ENCODE measurements at places on chromosomes 4 and X.

DNA sequence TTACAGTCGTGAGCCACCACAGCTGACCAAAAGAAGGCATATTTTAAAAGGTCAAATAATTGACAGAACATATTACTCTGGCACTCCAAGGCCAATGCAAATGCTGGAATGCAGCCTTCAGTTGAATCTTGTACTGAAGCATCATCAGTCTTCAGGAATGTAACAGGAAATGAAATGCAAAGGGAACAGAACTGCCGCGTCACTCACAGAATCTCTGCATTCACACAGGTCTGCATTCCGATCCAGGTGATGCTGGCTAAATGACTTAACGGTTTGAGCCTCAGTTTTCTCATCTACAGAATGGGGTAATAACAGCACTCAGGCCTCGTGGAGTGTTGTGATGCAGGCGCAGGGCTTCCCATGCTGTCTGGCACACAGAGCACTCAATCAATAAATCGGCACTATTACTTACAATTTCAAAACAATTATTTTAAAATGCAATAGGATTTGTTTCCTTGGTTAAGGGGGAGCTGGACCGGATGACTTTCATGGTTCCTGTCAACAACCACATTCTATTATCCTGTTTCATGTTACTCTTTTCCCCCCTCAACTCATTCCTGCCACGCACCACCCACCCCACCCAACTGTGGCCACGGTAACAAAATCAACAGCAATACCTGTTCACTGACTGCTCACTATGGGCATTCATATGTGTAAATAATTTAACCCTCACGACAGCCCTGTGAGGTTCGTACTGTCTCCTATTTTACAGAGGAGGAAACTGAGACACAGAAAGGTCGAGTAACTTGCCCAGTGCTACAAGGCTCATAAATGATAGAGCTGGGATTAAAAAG lies 32.4 kb downstream of the IGFBP7 start:
- DNase-seq, result no peak

GRCh38 chr4:95360906-95361695 lies 187.7 kb downstream of the UNC5C start:
- no peak for DNase-seq

DNA sequence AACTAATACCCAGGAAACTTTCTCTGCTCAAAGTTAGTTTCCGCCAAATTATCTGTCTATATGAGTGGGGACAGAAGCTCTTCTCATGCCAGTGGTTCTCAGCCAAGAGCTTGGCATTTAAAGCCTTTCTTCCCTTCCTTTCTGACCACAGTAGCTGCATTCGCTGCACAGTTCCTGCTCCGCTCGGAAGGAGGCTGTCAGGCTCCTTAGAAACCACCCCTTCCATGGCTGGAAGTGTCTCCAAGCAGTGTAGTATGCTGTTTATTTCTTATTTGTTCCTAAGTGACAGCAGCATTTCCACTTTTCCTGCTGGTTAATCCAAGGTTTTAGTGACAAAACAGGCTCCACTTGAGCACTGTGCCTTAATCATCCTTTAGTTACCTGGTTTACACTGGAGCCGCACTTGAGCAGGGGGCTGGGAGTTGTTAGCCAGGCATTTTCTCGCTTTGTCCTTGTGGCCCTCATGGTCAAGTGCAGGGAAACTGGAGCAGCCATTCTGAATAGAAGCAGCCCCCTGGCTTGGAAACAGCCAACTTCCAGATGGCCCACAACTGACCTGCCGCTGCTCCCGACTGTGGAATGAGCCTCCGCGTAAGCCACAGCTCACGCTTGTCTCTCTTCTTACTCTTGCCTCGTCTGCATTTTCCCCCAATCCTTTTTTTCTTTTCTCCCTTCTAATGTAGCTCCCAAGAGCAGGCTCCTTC lies 739.4 kb upstream of the TENM3 start:
- DNase-seq, result no peak

- no peak for DNase-seq
Measured at GRCh38 chr4:67632492-67632891, 68.5 kb downstream of the UBA6 start.

DNA sequence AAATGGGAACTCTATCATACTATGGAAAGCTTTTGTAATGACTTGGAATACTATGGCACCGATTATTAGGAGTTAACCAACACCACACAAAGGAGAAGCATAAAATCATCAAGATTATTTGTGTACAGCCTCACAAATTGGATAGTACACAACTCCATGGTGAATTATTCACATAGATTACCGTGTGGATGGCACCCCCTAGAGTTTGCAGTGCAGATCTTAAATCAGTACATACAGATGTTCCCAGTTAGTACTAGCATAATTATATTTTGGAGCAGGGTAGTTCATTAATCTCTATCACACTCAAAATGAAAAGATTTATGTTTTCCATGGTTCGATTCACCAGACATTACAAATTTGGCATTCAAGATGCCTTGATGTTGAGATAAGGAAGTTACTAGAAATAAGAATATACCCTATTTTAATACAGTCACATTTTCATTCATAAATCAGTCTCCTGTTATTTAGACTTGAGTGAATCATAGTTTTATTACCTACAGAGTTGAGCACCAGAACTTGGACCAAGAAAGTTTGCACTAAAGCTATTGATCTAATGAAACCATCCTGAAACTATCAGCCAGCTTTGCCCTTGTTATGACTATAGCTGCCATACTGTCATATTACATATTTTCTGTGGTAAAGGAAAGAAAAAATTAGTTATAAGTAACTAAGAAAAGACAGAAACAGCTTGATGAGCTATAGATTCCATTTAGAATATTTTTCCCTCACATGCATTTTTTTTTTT lies 531.8 kb downstream of the GLUD2 start:
- no peak for DNase-seq

DNA sequence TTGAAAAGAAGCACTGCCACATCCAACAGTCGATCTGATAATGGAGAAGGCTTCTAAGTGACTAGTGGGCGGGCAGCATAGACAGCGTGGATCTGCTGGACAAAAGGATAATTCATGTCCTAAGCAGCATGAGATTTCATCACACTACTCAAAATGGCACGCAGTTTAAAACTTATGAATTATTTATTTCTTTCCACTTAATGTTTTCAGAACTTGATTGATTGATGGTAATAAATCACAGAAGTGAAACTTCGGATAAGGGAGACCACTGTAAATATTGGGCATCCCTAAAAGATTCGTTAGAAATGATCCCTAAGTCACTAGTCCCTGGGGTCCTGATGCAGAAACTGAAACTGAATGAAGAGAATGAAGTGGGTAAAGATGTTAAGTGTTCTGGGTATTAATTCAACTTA lies 93.0 kb upstream of the ANK2 start:
- DNase-seq, result no peak

- DNase-seq, result no peak
Measured at GRCh38 chr4:121717680-121718237, 21.0 kb upstream of the ANXA5 start.

- DNase-seq, result no peak
Measured at GRCh38 chr4:185721190-185722028, 90.6 kb downstream of the SORBS2 start.

DNA sequence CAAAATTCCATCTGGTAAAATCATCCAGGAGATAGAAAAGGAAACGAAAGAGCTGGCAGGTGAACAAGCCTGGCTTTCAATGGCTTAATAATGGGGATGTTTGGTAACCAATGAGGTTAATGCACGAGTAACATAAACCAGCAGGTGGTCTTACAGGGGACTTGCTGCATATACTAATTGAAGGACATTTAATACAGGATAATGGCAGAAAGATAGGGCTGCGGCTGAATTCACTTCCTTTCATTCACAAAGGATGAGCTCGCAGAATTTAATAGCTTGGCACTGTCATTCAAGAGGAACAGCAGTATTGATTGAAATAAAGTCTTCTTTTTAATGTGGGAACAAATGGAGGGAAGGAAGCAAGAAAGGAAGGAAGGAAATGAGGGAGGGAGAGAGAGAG lies 156.3 kb upstream of the RAI2 start:
- DNase-seq, result no peak

GRCh38 chr4:9703391-9703790 lies 78.0 kb upstream of the DRD5 start:
- no peak for DNase-seq

- no peak for DNase-seq
Measured at GRCh38 chr4:79078339-79078738, 139.1 kb upstream of the PAQR3 start.

GRCh38 chrX:40877887-40878286 lies 142.5 kb upstream of the MED14 start:
- DNase-seq, result no peak

DNA sequence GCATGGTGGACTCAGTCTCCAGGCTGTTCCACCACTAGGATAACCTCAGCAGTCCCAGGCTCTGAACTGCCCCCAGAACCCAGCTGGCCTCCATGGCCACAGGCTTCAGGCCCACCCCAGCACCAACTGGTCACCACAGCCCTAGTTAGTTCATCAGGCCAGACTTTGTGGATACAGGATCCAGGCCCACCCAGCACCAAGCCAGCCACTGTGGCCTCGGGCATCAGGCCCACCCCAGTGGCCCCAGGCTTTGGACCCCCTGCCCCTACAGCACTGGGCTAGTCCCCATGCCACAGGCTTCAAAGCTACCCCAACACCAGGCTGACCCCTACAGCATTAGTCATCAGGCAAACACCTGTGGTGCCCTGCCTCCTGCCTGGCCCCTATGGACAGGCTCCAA lies 50.0 kb downstream of the ZCCHC13 start:
- DNase-seq, result no peak

GRCh38 chrX:9604111-9604907 lies 139.5 kb downstream of the TBL1X start:
- DNase-seq, result peak; percentile 30

DNA sequence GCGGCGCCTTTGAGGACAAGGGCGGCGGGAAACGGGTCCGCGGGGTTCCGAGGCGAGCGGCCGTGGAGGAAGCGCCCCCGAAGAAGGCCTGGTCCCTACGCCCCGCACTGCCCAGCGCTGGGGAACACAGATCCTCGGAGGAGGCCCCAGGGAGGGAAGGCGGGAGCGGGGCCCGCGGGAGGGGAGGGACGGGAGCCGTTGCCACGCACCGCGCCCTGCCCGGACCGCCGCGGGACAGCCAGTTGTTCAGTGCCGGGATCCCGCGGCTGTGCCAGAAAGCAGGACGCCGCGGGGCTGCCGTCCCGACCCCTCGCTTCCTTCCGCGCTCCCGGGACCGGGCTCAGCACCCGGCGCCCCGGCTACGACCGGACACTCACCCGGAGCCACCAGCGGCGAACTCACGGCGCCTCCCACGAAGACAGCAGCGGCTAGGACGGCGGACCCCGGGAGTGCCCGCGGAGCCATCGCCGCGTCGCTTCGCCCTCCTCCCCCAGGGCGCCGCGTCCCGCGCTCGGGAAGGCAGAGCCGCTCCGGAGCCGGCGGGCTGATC lies 278 bp downstream of the RELL1 start:
- DNase-seq, result no peak

DNA sequence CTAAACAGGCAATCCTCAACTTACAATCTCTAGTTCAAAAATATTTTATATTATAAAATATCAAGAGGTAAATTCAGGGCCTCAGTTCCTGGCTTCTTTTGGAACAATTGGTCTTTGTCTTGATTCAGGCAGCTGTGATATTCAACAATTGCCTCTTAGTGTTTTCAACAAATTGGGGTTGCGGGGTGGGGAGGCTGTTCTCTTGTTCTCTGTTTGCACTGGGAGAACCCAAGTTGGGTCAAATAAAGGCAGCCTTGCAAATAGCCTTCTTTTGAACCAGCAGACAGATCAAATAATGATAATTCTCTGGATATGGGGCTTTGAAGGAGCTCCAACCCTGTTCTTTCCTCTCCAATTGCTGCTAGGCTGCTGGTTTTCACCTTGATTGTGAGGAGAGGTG lies 142.5 kb downstream of the COL4A5 start:
- no peak for DNase-seq

GRCh38 chr4:63226229-63226628 lies 1183.0 kb downstream of the TECRL start:
- no peak for DNase-seq

DNA sequence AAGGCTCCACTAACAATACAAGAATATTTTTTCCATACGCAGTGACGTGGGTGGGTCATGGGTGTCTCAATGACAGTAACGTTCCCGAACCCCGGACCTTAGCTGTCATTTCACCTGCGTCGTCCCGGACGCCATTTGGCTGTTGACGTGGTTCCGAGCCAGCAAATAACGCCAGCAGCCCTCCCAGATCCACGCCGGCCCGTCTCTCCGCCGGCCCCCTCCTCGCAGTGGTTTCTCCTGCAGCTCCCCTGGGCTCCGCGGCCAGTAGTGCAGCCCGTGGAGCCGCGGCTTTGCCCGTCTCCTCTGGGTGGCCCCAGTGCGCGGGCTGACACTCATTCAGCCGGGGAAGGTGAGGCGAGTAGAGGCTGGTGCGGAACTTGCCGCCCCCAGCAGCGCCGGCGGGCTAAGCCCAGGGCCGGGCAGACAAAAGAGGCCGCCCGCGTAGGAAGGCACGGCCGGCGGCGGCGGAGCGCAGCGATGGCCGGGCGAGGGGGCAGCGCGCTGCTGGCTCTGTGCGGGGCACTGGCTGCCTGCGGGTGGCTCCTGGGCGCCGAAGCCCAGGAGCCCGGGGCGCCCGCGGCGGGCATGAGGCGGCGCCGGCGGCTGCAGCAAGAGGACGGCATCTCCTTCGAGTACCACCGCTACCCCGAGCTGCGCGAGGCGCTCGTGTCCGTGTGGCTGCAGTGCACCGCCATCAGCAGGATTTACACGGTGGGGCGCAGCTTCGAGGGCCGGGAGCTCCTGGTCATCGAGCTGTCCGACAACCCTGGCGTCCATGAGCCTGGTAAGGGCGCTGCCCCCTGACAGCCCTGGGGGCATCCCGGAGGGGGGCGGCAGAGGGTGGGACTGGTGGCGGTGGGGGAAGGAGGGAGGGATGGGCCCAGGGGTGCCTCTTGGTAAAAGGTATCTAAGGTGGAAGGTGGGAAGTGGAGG lies at the start of gene CPE:
TSS of gene CPE (plus strand) at position 264 of the 933 bp plus-strand sequence. CDS start at position 478, 214 bp downstream.
- DNase-seq, result peak; percentile 63

DNA sequence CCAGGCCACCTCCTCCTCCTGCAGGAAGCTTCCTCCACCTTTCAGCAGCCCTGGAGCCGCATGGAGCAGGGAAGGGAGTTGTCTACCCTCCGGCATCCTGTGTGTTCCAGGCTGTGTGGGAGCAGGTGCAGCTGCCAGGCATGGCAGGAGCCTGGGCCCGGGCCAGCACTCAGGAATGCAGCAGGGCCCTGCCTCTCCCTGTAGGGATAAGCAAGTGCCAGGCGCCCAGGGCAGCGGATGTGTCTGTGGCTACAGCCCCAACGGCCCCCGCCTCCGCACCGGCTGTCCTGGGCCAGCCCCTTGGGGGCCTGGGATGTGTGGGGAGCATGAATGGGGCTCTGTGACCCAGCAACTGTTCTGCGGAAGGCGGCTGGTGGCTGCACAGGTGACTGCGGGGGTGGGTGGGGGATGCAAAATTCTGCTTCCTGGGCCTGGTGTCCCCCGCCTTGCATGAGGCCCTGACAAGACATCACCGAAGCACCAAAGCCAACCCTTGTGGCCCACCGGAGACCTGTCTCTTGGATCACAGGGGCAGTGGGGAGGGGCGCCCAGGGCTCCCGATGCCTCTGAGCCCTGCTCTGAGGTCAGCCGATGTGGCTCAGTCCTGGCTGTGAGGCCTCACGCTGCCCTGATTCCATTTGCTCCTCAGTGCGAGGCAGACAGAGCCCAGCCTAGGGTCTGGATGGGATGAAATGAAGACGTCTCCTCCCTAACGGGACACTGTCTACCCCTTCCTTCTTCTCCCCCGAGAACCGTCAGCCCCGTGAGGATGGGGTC lies 1.4 kb upstream of the DOK7 start:
- no peak for DNase-seq

GRCh38 chr4:176988226-176988625 lies 195.5 kb upstream of the VEGFC start:
- no peak for DNase-seq

- DNase-seq, result no peak
Measured at GRCh38 chrX:24482823-24483415, 17.8 kb downstream of the PDK3 start.
